Activated CD8-positive, alpha-beta memory T cell treated with anti-CD3 and anti-CD28 coated beads, Interleukin-2, amount 10 ng/mL, durations not matched to agents 7 days and 5 days (primary cell): ENCODE measurements at places on chromosomes 1 and 21. TPM values are rescaled to one million over a fixed set of nuclear protein-coding genes. Genes with fewer than 3 reads are reported as not detected.
A peak's percentile ranks its signal among the peaks of the same experiment; 100 is the strongest.

DNA sequence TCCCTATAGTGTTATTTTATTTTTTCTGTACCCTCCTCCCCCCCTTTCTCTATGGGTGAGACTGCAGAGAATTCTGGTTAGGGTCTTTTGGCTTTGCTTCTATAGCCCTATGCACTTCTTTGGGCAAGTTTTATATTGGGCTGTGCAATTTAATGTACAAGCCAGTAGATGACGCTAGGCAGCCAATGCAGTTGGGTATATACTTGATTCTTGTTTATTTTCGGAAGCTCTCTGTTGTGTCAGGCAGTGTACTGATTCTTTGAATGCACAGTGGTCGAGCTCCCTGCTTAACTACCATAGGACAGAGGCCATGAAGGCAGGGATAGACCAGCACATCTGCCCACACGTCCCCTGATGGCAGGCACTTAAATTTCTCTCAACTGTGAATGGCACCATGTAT, 34.1 kb upstream of the GPR52 start:
- peaks cover 15% of the 10 kb centered on the region for H3K36me3 ChIP-seq
- H3K4me3 ChIP-seq: no peak overlapping the region
- DNase-seq: no peak
- peaks cover 8% of the 10 kb centered on the region for H3K4me1 ChIP-seq
- no peak overlapping the region for H3K27ac ChIP-seq

- H3K4me1 ChIP-seq: peaks cover 19% of the 10 kb centered on the region
- no peak overlapping the region for H3K4me3 ChIP-seq
- no peaks in the 10 kb centered on the region for H3K27me3 ChIP-seq
- DNase-seq: peak; percentile 18
- H3K27ac ChIP-seq: peak overlapping the region; percentile 1
These were observed 10.6 kb downstream of the PPP1R15B start for GRCh38 chr1:204400882-204401510.

- no peaks in the 10 kb centered on the region for H3K36me3 ChIP-seq
- peak; percentile 16 for DNase-seq
- no peak overlapping the region for H3K27ac ChIP-seq
- no peak overlapping the region for H3K4me3 ChIP-seq
- H3K4me1 ChIP-seq: no peaks in the 10 kb centered on the region
These were observed 587.7 kb downstream of the PTPRU start for GRCh38 chr1:29824025-29824424.

Gene ST6GALNAC5
- not detected for total RNA-seq

DNA sequence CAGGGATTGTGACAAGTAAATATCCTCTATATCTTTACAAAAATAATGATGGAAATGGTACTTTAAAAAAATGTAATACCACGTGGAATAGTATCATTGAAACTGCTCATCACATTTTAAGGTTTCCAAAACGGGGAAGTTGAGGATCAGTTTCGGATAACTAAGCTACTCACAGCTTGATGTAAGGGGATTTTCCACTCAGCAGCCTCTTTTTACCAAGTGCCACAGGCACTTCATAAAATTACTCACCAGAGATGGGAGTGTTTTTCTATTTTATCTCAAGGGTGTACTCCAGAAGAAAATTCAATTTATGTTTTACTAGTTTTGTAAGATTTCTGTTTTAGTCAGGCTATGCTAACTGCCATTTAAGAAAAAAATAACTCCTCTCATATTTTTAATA, 91.7 kb downstream of the TPR start:
- no peak for DNase-seq
- H3K4me1 ChIP-seq: no peaks in the 10 kb centered on the region
- H3K4me3 ChIP-seq: no peak overlapping the region

GRCh38 chr1:30303387-30303786, 420.0 kb downstream of the MATN1 start:
- H3K27ac ChIP-seq: no peak overlapping the region
- no peaks in the 10 kb centered on the region for H3K36me3 ChIP-seq
- H3K4me3 ChIP-seq: no peak overlapping the region

Gene GUCA2B
- not detected for total RNA-seq

Gene NR1I3
- total RNA-seq: not detected

GRCh38 chr1:67312615-67313014, 4.9 kb downstream of the IL12RB2 start:
- H3K27ac ChIP-seq: peak overlapping the region; percentile 42
- no peak for DNase-seq
- peaks cover 10% of the 10 kb centered on the region for H3K27me3 ChIP-seq
- peaks cover 38% of the 10 kb centered on the region for H3K36me3 ChIP-seq
- H3K4me3 ChIP-seq: no peak overlapping the region
